ENCODE measurements at places on chromosomes 13 and 19.

GRCh38 chr13:73767747-73768315 lies 366.4 kb downstream of the KLF12 start:
- DNase-seq: no peak

GRCh38 chr19:8576273-8576993 lies 809 bp downstream of the MYO1F start:
- peak; percentile 23 for DNase-seq

DNA sequence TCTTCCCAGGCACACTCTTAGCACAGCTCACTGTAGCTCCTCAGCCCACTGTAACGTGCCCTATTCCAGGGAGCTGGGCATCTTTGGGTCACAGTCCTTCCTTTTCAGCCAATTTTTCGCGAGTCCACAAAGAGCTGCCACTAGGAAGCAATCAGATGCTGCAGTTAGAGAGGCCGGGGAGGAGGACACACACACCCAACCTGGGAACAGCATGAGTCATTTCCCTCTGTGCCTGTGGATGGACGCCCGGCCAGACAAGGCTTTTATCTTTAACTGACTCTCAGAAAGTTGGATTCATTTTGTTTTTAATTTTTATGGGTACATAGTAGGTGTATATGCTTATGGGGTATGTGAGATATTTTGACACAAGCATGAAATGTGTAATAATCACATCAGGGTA lies 918.6 kb downstream of the UQCRFS1 start:
- DNase-seq: no peak

DNA sequence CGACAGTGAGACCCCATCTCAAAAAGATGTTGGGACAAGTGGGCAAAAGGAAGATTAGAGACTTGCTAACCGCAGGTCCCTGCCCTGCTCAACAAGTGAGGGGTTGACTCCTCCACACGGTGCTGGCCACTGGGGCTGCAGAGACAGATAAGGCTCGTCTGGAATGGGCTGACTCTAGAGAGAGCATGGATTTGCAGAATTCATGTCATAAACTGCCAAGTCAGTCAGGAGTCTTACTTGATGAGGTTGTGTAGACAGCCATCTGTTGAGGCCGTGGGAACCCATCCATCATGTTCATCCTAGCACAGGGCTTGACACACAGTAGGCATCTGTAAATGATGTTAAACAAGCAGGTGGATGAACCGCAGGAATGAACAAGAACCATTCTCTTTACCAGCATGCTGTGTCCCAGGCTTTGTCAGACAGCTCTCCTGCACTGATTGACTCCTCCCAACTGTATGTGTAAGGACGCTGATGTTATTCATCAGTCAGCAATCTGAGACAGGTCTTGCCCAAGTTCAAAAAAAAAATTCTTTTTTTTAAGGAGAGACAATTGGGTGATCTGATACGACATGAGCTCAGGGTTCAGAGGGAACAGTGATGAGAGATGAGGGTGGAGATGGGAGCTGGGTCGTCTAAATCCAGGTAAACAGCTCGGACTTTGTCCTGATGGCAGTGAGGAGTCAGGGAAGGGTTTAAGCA lies 8.8 kb downstream of the PAF1 start:
- DNase-seq: no peak

DNA sequence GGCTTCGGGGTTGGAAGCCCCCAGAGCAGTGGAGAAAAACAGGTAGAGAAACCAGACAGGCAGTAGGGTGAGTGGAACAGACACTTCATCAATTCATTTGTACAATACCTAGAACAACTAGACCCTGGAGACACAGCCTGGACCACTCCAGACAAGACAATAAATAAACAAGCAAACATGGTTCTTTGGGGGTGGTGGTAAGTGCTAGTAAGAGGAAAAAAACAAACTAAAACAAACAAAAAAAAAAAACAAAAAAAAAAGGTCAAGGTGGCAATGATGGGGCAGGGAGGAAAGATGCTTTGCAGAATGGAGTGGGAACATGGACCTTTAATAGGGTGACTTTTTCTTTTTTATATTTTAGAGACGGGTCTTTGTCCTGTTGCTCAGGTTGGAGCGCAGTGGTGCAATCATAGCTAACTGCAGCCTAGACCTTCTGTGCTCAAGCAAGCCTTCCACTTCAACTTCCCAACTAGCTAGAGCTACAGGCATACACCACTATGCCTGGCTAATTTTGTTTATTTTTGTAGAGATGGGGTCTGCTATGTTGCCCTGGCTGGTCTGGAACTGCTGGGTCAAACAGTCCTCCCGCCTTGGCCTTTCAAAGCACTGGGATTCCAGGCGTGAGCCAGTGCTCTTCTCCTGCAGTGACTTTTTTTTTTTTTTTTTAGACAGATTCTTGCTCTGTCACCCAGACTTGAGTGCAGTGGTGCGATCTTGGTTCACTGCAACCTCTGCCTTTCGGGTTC lies 3.1 kb downstream of the JUNB start:
- DNase-seq: no peak

GRCh38 chr19:47749326-47749725 lies 4.0 kb downstream of the NOP53 start:
- no peak for DNase-seq

- DNase-seq: no peak
Observed at GRCh38 chr19:45781214-45782161, 802 bp downstream of the DMPK start.

GRCh38 chr13:46339035-46339666 lies 47.9 kb downstream of the RUBCNL start:
- peak; percentile 49 for DNase-seq

DNA sequence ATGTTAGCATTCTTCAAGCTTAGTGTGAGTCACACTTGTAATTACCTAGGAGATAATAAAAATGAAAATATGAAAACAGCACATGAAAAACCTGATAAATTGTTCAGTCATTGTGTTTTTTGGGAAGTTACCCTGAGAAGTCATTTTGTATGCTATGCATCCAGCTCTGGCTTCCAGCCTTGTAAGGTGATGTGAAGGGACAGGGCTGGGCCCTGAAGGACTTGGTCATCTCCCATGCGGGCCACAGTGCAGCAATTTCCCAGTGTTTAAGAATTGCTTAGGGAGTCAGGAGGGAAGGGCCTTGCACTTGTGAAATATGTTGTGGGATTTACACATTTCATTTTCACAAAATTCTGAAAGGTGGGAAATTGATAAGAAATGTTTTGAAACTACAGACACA lies 41.3 kb downstream of the ARHGEF7 start:
- no peak for DNase-seq

DNA sequence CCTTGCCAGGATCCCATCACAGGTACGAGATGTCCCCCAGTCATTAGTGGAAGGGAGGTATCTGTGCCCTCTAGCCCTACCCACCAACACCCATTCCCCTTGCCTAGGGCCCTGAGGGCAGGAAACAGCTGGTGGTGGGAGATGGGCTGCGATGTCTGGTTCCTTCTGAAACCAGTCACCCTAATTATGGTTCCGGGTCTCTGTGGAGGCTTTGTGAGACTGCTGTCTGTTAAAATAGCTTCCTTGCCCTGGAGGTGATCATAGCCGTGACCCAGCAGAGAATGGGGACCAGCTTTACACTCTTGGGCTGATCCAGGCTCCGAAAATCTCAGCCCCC lies 5.5 kb downstream of the ALDH16A1 start:
- DNase-seq: no peak

DNA sequence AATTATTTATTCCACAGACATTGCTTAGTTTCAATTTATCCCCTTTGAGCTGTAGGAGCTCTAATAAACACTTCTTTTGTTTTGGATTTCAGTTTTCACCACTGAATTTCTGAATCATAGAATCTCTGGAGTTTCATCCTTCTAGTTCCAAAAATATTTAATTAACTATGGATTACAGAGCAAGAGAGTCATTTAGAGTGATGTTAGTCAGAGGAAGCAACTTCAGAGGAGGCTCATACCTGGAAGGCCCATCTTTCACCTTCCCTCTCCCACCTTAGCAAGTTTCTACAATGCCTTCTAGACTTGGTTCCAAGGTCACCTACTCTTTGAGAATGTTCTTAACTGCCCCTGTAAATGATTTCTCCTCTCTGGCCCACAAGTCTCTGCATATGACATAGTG lies 353.2 kb downstream of the SPRY2 start:
- DNase-seq: no peak

All from KG1 (cell line).